Transverse colon (tissue), 4 donors: ENCODE measurements at places on chromosomes 5 and 9. TPM values are rescaled to one million over a fixed set of nuclear protein-coding genes. Genes with fewer than 3 reads are reported as not detected.

DNA sequence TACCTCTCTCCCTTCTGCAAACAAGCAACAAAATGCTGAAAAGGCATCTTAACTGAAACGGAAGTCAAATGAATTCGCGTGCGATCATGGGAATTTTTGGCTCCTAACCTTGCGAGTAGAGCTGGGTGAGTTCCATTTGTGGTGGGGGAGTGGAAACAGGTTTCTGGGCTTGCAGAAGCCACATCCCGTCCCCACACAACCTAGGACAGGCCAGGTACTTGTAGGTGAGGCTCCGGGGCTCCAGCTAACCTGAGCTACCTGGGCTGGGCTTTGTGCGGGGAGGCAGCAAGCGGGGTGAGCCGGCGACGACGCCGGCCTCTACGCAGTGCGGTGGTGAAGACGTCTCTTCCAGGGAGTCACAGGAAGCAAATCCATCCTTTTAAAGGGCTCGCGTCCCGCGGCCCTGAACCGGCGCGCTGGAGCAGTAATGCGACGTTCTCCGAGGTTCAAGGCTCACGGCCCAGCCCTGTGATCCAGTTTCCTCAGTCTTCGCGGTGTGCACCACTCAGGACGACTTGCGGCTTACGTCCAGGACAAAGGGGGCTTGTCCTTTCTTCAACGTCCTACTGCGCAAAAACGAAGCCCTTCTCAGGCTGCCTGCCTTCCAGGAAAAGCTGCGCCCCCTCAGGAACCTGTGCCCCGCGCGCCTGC, 567 bp upstream of the SPIN1 start:
- H3K36me3 ChIP-seq: no peaks in the 10 kb centered on the region
- peak; percentile 72 for DNase-seq
- H3K4me3 ChIP-seq: peak overlapping the region; percentile 99
- peak overlapping the region; percentile 97 for H3K27ac ChIP-seq
- H3K4me1 ChIP-seq: peaks cover 21% of the 10 kb centered on the region

DNA sequence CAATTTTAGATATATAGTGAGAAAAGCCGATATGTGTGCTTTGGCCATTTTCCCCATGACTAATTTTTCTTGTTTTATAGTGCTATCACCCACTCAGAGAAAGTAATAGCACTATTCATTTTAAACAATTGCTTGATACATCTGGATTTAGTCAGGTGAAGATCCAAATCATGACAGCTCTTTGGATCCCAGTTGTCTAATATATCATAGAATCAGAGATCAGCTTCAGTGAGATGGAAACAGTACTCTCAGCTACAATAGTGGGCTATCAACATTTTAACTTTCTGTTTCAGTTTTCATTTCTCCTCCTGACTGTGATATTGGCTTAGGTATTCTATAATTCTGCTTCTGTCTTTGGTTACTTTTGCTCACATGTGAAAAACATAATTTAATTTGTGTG, 38.7 kb downstream of the VCAN start:
- H3K27me3 ChIP-seq: no peaks in the 10 kb centered on the region
- H3K36me3 ChIP-seq: no peaks in the 10 kb centered on the region
- no peaks in the 10 kb centered on the region for H3K4me1 ChIP-seq
- DNase-seq: no peak
- H3K4me3 ChIP-seq: no peak overlapping the region

GRCh38 chr5:111472096-111472495, 40.2 kb downstream of the STARD4 start:
- H3K36me3 ChIP-seq: no peaks in the 10 kb centered on the region
- DNase-seq: no peak
- H3K4me3 ChIP-seq: no peak overlapping the region
- no peaks in the 10 kb centered on the region for H3K4me1 ChIP-seq

PCDH1 gene
- 217 TPM for total RNA-seq

PCDHB8 gene
- total RNA-seq: 0.14 TPM
